NCI-H2171 (cell line): ENCODE measurements at places on chromosomes 6 and 20.

DNA sequence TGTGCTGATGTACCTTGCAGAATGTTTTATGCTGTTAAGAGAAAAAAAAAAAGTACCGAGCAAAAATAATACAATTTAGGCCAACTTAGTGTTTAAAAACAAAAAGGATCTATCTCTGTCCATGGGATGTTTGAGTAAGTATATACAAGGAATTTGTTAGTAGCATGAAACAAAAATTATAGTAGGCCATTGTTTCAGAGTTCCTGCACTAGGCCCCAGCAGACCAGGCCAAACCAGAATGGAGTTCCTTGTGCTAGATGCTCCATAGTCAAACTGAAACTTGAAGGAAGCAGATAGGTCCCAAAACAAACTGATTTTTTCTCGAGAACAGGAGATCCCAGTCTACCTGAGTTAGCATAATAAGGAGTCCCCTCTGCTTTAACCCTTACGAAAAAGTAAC lies 72.5 kb downstream of the SNX9 start:
- no peak for DNase-seq

GRCh38 chr20:21234806-21235483 lies 68.2 kb upstream of the XRN2 start:
- DNase-seq, result no peak

GRCh38 chr20:32439132-32439829 lies 81.2 kb downstream of the ASXL1 start:
- no peak for DNase-seq

- no peak for DNase-seq
Measured at GRCh38 chr6:135084001-135084915, 29.6 kb upstream of the HBS1L start.

DNA sequence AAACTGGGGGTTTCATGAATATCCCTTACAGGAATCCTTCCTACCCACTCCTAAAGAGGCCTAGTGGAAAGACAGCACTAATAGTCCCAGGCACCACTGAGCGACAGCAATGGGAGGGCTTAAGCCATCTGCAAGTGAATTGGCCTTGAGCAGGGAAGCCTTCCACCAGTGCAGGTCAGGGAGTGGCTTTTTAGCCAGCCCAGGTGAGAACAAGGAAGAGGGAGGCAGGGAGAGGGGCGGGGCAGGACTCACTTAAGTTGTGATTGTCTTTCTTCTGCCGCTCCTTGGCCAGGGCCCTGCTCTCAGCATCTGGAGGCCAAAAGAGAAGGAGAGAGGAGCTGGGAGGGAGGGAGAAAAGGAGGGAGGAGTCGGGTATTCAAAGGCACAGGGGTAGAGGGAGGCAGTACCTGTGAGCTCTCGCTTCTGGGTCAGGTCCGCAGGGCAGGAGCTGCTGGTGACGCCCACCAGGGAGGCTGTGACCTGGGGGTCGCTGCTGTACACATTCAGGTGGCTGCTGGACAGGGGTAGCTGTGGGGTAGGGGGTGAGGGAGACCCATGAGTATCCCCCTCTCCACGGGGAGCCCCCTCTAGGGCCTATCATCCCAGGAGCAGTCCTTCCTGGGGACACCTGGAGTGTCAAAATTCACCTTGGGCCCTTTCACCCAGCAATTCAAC lies 47.8 kb downstream of the TFEB start:
- DNase-seq, result no peak

DNA sequence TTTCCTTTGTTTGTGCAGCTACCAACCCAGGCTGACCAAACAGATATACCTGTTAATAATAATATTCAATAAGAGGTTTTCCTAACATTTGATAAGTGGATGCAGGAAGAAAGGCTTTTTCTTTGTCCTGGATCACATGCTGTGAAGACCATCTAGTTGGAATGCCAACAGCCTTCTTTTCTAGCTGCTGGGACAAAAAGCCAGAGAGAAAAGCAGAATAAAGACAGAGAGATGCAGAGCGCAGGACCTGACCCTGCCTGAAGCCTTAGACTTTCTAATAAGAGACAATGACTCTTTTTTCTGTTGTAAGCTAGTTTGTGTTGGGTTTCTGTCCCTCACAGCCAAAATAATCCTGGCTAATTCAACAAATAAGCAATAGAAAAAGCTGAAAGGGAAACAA lies 308.2 kb downstream of the PHF3 start:
- no peak for DNase-seq

DNA sequence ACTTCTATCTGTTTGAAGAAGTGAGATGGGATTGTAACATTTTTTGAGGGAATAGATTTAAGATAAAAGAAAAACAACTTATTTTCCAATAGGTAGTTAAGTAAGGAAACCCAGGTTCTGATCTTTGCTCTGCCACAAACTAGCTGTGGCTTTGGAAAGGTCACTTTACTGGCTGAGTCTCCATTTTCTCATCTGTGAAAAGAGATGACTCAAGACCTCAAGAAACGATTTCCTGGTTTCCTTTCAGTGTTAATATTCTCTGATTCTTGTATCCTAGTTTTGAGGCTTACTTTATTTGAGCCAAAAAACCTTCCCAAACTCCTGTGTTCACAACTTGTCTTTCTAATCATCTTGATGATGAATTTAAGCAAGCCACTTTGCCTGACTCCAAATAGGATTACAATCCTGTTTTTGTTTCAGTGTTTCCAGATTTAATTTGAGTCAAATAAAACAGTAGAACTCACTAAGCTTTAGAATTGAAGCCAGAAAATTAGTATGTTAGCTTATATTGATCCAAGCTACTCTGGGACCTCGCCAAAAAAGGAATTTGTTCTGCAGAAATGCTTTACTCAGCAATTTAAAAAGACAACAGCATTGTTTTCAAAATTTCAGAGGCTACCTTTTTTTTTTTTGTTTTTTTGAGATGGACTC lies 51.1 kb downstream of the ENPP1 start:
- DNase-seq, result no peak

GRCh38 chr20:18831830-18832499 lies 18.4 kb downstream of the SCP2D1 start:
- no peak for DNase-seq
